ENCODE measurements at places on chromosomes 7 and 10.

DNA sequence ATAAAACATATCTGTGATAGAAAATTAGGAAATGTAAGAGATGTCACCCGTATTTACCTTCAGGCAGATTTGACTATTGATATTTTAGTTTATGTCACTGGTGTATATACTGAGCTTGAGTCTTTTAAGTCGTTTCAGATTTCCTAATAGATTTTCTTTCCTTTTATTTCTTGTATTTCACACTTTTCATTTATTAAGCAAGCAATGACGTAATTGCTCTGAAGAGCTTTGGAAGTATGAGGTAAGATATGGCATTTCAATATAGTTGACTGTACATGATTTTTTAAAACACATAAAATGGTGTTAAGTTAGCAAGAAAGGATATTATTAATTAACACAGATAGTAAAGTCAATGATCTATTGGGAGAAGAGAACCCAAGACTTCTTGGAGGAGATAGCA lies 652.6 kb downstream of the SORCS1 start:
- DNase-seq: no peak

DNA sequence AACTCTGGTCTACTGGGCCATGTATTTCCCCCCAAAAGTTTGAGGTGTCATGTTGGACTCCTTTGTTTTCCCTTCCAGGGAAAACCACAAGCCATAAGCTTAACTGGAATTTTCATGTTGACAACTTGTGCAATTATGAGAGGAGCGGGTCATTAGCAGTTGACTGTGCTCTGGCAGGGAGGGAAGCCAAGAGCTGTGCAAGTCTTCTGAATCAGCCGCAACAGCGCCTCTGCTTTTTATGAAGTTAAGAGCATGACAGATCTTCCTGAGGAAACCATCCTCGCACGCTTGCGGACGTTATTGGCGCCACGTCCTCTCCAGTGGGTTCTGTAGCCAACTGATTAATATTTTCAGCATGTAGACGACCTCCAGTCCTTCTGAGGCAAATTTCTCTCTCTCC lies 148.7 kb upstream of the MKI67 start:
- peak; percentile 51 for DNase-seq

DNA sequence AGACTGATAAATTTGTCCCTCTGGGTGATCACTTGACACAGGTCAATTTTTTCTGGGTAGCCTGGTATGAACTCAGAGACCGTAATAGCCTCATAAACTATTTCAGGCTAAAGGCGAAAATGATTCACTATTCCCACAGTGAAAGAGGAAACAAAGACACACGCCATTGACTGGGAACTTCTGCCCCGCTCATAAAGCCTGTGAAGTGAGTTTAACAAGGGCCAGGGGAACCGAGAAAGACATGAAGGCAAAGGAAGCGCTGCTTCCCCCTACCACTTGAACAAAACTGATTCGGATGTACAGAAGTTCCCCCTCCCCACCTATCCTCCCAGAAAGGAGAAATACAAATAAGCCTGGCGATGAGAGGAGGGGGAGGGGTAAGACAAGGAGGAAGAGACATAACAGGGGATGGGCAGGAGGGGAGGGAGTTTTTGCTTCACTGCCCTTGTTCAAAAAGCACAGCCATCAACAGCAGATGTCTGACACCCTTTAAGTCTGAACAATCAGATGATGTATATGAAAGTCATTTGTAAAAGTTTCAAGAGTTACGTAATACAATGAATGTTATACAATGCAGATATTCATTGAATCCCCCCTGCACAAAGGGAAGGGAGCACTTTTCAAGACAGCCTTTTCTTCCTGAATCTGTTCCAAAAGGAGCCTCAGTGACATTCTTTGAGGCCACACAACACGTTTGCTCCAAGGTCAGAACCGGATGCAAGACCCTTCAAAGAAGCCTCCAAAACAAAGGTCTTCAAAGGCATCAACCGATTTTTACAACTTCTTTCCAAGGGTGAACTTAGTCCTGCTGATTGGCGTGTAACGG lies 734 bp downstream of the ABCB4 start:
- peak; percentile 67 for DNase-seq

GRCh38 chr10:128922172-128922571 lies 544.9 kb upstream of the MGMT start:
- DNase-seq: no peak

DNA sequence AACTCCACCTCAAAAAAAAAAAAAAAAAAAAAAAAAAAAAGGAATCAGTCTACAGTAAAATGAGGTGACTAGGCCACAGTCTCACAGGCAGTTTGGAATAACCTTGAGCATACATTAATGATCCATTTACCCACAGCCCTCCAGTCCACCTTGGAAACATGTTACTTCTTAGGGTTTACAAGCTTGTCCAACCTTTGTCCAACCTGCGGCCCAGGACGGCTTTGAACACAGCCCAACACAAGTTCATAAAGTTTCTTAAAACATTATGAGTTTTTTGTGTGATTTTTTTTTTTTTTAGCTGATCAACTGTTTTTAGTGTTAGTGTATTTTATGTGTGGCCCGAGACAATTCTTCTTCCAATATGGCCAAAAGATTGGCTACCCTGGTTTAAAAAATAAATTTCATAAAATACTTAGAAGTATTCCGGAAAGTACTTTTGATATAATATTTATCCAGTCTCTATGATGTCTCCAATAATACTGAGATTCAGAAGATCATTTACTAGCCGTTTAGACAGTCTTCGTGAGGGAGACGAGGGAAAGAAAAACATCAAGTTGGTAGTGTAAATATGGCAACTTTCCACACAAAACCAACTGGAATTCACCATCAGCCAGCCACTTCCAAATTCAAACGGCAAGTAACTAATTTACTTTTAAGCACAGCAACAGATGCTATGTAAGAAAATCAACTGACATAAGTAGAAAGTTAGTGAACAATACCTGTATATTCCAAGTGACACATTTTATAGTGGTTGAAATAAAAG lies 9.9 kb downstream of the BAZ1B start:
- no peak for DNase-seq
